ENCODE measurements at places on chromosomes 12 and 14.

- peak; percentile 12 for DNase-seq
Observed at GRCh38 chr14:70642303-70643235, 853 bp downstream of the TTC9 start.

DNA sequence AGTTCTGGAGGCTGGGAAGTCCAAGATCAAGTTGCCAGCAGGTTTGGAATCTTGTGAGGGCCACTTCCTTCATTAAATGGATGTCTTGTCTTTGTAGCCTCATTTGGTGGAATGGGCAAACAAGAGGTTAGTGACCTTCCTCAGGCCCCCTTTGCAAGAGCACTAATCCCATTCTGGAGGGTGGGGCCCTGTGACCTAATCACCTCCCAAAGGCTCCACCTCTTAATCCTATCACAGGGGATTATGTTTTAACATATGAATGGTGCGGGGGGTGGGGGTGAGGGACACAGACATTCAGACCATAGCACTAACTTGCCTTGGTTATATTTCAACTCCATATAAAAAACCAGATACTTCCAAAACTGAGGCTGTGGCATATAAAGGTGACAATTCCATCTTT lies 59.9 kb upstream of the PPP4R3A start:
- DNase-seq: no peak

DNA sequence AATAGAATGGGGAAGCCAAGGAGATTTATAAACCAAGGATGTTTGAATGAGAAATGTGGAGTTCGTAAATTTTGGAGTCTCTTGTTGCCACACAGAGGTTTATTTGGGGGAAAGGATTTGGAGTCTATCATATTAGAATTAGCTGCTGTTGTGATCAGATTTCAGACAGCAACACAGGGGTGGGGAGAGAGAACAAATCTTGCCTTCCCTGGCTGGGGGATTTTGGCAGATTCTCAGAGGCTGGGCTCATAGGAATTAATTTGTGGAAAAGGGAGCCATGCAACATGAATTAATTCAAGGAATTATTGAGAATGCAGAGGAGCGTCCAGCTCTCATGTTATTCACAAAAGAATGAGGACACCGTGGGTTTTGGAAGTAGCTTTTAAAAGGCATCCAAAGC lies 73.9 kb upstream of the PRMT8 start:
- no peak for DNase-seq

DNA sequence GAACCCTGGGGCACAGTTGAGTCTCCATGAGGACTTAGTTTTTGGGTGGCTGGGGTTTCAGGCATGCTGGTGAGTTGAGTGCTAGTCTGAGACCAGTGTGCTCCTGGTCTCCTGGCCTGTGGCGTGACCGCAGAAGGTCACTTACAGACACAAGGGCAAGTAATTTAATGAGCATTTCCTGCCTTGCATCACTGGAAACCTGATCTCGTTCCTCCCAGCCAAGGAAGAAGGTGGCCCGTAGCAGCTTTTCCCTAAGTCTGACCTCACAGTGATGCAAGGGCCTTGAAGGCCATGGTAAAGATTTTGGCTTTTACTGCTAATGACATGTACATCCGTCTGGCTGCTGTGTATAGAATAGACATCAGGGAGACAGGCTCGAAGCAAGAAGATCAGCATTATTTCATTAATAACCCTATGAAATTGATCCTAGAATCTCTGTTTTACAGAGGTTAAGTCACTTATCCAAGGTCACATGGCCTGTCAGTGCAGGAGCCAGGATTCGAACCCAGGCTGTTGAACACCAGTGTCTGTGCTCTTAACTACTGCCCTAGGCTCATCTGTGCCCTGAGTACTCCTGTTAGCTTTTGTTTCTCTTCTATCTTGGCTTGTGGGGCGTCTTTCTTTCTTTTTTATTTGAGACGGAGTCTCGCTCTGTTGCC lies 4.6 kb downstream of the TMEM120B start:
- no peak for DNase-seq

DNA sequence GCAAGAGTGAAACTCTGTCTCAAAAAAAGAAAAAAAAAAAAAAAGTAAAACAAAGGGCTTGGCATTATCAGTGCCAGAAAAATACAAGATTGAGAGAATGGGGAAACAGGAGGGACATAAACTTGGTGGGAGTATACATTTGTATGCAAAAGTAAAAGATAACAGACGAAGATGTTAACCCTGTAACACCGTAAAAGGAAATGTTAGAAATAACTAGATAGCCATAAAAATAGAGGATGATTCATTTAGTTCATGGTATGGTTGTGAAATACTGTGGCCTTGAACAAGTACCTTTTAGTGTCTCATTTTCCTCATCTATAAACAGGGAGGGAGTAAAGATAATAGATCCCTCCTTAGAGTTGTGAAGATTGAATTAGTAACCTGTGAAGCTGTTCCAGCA lies 33.3 kb downstream of the ATP2A2 start:
- DNase-seq: no peak

- no peak for DNase-seq
Observed at GRCh38 chr12:39176356-39176755, 266.6 kb downstream of the KIF21A start.

- no peak for DNase-seq
Observed at GRCh38 chr12:131609762-131610161, 101.1 kb upstream of the SFSWAP start.

DNA sequence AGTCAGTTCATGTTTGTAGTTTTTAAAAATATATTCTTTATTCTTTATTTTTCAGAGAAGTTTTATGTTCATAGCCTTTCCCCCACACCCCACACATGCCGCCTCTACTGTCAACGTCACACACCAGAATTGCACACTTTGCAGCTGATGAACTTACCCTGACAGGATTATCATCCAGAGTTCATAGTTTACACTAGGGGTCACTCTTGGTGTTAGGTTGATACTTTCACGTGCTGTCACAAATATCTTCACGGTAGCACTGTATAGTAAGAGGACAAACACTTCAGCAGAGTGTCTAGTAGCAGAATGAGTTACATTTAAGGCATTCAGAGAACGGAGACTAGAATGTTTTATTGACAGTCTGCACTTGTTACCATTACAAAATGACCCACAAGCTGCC lies 5.1 kb downstream of the DPPA3 start:
- peak; percentile 59 for DNase-seq

DNA sequence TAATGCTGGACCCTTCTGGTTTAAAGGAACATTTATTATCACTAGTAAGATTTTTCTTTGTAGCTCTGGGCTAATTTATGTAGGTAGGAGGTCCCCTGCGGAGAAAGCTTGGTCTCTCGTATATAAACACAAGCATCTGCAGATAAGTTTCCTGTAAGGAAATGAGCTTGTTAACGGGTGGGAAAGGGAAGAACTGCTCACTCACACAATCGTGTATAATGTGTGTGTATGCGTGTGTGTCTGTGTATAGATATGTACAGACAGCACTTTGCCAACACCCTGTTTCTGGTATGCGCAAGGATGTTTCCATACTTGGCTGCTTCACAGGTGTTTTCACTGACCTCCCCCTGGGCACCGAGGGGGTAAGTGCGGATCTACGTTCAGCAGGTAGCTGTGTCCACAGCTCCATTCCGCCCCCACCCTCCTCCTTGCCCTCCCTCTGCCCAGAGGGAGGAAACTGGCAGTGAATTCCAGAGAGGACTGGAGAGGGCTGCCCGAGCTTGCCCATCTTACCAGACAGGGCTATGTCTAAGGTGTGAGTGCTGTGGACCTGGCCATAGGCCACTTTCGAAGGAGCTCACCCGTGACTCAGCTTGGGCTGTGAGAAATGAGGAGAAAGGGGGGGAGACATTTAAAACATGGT lies 65.2 kb downstream of the NINJ2 start:
- DNase-seq: no peak

- DNase-seq: no peak
Observed at GRCh38 chr14:33515899-33516298, 435.0 kb downstream of the EGLN3 start.

DNA sequence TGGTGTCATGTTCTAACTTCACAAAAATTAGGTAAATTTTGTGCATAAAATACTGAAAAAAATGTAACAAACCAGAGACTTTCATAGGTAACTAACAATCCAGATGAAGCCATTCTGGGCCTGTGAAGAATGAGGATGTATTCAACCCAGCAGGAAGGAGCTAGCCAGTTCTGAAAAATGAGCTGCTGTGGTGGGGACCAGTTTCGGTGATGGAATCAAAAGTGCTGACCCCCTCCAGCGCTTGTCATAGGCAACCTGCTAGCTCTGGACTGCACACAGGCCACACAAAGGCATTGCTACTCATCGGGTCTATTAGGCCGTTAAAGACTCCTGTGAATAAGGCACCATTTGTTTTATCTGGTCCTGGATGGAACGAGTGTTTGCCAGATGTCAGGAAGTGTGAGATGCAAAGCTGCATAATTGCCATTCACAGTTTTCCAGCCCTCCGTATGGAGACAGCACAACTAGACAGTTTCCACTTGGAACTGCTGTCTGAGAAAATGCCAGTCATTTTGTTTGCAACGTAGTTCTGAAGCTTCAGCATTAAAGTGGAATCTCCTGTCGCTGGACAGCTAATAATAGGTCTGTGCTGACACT lies 3.3 kb upstream of the RIMBP2 start:
- DNase-seq: no peak

DNA sequence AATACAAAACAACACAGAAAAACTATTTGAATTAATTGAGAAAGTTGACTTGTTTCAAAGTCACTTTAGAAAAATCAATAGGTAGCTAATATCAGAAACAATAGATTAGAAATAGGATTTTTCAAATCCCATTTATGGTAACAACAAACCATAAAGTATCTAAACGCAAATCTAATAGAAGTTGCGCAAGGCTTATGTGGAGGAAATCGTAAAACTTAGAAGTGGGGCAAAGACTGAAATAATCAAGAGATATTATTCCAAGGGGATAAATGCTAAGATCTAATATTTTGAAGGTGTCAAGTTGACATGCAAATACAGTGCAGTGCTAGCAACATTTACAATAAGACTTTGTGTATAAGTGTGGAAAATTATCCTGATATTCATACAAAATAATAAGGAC lies 87.2 kb downstream of the TRHDE start:
- no peak for DNase-seq

- DNase-seq: no peak
Observed at GRCh38 chr12:46124132-46124847, 133.9 kb upstream of the SCAF11 start.

DNA sequence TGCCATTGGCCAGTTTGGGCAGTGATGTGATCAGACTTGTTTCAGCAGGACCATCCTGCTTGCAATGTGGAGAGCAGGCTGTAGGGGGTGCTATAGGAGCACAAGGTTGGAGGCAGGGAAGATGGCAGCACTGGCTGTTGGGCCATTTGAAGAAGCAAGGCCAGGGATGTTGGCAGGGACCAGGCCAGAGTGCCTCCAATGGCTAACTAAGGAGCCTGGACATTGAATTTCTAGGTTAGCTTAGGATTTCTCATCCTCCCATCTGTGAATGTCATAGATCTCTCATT lies 23.5 kb downstream of the FGF23 start:
- DNase-seq: peak; percentile 28

- no peak for DNase-seq
Observed at GRCh38 chr14:71469643-71470335, 462.4 kb upstream of the RGS6 start.

DNA sequence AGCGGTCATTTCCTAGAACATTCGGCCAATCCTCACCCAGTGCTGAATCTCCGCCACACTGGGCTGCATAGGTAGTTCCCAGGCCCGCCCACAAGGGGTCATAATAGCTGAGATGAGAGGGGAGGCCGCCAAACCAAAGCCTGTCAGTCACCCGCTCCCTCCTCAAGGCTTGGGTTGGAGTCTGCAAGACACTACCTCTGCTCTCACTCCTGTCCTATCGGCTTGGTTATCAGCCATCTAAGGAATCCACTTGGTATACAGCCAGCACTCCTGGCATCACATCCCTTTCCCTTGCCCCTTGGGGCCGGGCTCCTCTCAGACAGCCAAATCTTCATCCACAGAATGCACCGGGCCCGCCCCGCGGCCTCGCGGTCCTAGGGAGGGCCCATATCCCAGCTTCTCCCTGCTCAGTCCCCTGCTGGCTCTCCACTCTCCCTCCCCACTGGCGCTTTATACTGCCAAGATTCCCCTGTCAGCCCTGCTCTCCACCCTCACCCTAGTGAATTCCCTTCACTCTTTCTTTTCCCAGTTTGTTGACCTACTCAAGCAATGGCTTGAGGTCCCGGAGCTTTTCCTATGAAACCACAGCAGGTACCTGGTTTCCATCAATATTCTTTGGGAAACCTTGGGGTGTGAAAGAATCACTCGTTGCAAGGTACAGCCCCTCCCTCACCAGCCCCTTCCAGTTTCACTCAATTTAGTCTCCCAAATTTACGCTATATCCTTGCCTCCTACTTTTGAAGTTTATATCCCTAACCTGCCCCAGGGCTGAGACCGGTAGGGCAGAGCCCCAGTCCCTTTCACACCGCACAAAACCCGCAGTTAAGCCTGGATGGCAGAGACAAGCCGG lies 1.4 kb downstream of the IFFO1 start:
- DNase-seq: peak; percentile 89

DNA sequence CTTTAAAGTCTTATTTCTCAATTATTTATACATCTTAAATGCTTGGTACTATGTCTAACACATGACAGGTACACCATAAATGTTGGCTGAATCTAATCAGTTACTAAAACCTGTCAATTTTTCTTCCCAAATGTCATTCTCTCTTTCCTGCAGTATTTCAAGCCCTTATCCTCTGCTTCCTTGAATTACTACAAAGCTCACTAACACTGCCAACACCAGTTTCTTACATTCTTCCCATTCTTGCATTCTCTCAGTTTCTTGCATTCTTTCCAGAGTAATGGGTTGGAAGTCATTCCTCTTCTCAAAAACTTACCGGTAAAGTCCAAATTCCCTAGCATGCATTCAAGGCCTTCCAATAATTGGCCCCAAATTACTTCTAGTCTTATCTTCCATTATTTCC lies 9.6 kb upstream of the SMARCC2 start:
- DNase-seq: no peak

GRCh38 chr12:124015494-124016461 lies 42.8 kb downstream of the ZNF664 start:
- no peak for DNase-seq

GRCh38 chr14:103194256-103195045 lies 71.2 kb downstream of the TNFAIP2 start:
- DNase-seq: peak; percentile 77

DNA sequence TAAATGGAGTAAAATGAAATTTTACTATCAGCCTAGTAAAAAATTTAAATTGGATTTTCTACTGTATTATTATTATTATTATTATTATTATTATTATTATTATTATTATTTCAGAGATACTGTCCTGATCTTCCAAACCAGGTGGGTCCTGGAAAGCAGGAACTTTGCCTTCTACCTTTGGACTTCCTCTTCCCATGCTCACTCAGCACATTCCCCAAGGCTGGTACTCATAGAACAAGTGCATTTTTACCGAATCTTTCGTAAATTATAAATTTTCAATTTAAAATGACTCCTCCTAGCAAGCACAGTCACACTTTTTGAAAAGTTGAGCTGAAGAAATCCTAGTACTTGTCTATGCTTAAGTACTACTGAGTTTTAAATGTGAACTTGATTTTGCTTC lies 29.7 kb downstream of the BHLHE41 start:
- DNase-seq: no peak
